ENCODE measurements at places on chromosomes 4 and X. TPM values are rescaled to one million over a fixed set of nuclear protein-coding genes. Genes with fewer than 3 reads are reported as not detected.

- DNase-seq: no peak
Observed at GRCh38 chr4:97317201-97317600, 826.1 kb downstream of the STPG2 start.

- DNase-seq: no peak
Observed at GRCh38 chr4:7087036-7087435, 19.2 kb upstream of the GRPEL1 start.

GRCh38 chr4:48553720-48554119, 63.7 kb downstream of the ZAR1 start:
- DNase-seq: no peak

DNA sequence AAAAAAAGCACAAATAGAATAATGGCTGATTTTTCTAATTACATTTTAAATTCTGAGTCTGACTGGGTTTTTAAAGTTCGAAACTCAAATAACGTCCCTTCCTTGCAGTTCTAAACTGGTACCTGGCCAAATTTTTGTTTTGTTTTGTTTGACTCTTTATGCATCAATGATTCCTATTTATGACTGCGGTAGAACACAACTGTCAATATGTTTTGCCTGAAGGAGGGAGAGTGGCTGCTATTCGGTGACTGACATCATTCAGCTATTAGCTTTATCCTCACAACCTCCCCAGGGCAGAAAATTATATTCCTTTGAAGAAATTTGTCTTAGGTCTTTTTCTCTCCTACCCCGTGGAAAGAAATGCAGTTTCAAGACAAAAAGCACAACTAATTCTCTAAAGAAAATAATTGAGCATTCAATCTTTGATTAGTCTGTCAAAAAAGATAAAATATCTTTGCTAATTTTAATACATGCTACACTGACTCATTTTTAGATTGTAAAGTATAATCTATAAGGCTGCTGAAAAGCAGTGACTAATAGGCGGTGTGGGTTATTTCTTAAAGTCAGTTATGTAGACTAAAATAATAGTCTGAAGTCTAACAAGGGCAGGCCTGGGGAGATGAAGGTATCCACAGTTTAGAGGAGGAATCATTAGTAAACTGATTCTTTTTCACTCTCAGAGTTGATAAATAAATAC, 61.9 kb downstream of the TMEM150C start:
- no peak for DNase-seq

GRCh38 chr4:141121768-141122454, 11.4 kb downstream of the RNF150 start:
- DNase-seq: no peak

- no peak for DNase-seq
Observed at GRCh38 chr4:66055999-66056398, 385.7 kb upstream of the EPHA5 start.

NAT8L gene
- 0.17 TPM for total RNA-seq

GRCh38 chrX:25019707-25020390, 4.1 kb upstream of the ARX start:
- DNase-seq: no peak

CXCL13 gene
- total RNA-seq: not detected

- DNase-seq: no peak
Observed at GRCh38 chr4:38532908-38533499, 131.0 kb upstream of the KLF3 start.

DNA sequence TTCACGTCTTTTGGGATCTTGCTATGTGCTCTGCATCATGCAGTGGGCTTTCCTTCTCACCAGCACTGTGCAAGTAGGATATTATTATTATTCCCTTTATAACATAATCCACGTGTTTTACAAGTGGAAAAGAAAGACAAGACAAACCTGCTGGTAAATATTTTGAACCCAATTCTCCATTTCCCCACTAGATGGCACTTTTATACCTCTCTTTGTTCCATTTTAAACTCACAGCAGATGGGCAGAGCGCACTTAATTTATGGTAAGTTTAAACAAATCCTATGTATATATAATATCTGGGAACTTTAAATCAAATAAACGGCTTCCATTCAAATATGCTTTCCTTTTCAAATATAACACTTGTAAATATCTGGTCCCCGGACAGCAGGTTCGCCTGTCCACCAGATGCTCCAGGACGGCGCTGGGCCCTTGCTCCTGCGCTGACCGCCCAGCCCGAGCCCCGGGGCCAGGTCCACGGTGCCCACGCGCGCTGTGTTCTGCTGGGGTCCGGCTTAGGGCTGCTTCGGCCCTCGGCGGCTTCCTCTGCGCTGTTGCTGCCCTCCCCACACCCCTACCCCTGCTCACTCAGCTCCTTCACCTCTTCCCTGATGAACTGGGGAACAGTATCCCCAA, 31.1 kb downstream of the F11 start:
- peak; percentile 62 for DNase-seq

BBS7 gene
- total RNA-seq: 31.6 TPM

GRCh38 chrX:108090491-108091263, 665 bp downstream of the PSMD10 start:
- peak; percentile 33 for DNase-seq

- peak; percentile 3 for DNase-seq
Observed at GRCh38 chrX:154317391-154317995, 21.9 kb downstream of the TKTL1 start.

DNA sequence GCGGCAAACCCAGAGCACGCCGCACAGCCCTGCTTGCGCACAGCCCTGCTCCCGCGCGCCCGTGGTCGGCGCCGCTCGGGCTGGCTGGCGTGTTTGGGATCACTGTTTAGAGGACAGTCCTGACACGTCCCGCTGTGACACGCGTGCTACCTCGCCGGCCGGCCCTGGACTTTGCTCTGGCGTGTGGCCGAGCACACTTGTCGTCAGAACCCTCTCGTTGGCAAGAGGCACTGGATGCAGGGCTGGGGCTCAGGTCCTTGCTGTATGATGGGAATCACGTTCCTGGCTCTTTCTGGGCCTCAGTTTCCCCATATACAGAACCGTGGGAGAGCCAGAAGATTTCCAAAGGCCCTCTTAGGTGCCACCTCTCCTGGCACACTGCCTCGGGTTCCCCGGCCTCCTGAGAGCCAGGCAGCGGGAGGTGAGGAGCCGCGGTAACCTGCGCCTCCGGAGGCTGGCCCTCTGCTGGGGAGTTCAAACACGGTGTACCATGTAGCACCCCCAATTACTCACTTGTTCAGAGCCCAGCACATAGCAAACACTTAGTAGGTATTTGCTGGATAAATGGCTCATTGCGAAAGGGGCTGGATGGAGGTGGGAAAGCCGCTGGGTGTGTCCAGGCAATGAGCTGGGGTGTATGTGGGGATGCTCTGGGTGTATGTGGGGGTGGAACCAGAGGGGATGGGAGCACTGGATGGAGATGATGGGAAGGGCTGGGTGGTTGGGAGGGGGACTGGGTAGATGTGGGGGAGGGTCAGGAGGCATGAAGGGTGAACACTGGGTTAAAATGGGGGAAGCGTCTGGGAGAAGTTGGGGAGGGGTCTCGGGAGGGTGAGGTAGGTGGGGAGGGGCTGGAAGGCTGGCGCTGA, 76.6 kb downstream of the HTRA3 start:
- no peak for DNase-seq

DNA sequence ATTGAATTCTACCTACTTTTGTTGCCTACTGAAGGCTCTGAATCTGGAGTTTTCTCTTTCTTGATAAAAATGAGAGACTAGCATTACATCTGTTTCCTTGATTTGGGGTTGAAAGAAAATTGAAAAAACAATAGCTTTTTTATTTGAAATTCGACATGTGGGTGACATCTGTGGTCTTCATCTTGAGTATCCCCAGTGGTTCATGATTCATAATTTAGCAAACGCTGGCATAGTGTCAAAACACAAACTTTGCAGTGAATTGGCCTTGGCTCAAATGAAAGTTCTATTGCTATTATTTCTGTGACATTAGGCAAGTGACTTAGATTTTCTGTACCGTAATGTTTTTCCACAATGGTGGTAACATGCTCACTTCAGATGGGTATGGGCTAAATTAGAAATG, 747.6 kb downstream of the PCDH7 start:
- no peak for DNase-seq
